Peyer's patch (tissue), 4 donors: ENCODE measurements at places on chromosomes 1 and 21.

DNA sequence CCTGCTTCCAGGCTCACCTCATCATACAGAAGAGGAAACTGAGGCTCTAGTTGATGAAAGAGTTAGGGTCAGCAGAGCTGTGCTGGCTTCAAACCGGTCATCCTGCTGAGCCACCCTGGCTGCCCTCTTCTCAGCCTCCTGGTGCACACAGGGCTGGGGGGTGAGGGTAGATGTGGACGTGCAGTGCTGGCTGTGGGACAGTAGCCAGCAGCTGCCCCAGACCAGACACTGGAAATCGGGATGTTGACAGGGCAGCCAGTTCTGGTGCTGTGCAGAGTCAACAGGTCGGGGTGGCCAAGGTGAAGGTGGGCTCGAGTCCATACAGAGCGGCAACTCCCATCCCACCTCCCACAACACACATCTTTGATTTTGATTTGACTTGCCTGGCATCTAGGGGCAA lies 1.5 kb upstream of the CLCNKA start:
- H3K36me3 ChIP-seq = no peaks in the 10 kb centered on the region
- H3K27me3 ChIP-seq = no peaks in the 10 kb centered on the region
- H3K27ac ChIP-seq = no peak overlapping the region
- DNase-seq = no peak
- no peak overlapping the region for H3K4me3 ChIP-seq
- no peaks in the 10 kb centered on the region for H3K4me1 ChIP-seq

DNA sequence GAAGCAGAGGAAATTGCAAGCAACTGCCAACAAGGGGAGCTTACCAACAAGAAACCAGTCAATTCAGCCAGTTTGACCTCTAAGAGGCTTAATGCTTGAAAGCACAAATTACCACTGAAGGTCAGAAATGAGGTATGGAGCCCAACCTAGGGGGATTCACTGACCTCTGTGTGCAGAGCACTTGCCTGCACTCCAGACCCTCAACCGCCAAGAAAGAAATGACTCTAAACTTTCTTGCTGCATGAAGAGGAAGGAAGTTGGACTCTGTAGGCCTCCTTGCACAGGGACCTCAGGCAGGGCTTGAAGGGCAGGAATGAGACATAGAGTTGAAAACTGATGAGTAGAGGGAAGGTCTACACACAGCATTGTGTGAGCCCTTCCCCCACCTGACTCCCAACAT lies 10.0 kb downstream of the ARMH1 start:
- no peaks in the 10 kb centered on the region for H3K36me3 ChIP-seq
- no peak overlapping the region for H3K27ac ChIP-seq
- H3K4me3 ChIP-seq = no peak overlapping the region
- H3K4me1 ChIP-seq = no peaks in the 10 kb centered on the region
- H3K27me3 ChIP-seq = no peaks in the 10 kb centered on the region

DNA sequence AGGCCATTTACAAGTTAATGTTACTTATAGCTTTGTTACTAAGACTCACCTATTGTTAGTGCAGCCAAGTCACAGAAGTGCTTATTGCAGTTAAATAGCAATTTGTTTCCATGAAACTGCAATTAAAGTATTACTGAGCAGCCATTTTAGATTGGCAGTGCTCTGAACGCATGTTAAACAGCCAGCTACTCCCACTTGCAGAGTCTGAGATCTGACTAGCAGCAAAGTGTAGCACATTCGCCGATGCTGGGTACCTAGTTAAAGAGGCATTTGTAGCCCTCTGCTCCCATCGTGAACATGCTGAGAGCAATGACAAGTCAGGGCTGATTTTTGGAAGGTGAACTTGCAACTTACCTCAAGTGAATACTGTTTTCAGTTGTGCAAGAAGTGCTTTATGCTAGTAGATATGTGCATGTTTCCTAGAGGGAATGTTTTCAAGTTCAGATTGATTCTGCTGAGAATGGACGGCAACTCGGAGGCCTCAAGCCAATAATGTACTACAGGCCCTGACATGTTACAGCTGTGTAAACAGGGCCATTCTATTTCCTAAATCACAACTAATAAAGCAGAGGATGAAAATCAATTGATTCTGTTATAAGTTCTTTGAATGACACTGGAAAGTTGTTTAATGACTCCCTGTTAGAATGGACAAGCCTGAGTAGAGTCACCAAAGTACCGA lies 19.8 kb downstream of the LMO4 start:
- DNase-seq = no peak
- no peak overlapping the region for H3K27ac ChIP-seq
- H3K4me1 ChIP-seq = peaks cover 25% of the 10 kb centered on the region
- no peaks in the 10 kb centered on the region for H3K27me3 ChIP-seq
- no peak overlapping the region for H3K4me3 ChIP-seq

DNA sequence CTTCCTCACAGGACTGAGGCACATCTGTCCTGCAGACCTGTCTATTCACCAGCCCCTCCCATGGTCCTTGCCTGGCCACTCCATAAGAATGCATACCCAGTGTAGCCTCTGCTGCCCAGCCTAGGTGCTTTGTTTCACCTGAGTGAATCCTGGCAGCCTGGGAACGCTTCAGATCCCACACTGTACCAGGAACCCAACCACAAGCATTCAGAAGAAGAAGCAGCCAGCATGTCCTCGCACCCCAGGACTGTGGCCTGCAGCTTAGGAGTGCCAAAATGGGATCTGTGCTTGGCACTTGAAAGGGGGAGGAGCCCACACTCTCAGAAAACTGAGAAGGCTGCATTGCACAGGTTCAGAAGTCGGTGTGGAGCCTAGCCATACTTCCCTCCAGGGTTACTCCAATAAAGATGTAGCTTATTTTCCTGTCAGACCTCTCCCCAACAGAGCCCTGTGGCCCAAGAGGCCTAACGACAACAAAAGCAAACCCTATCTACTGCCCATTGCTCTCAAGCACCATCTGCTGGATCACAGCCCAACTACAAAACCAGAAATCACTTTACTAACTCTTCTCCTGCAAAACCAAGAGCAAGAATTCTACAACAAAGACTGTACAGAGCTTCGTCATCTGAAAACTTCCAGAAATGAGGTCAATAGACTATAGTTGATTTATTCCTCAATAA lies 923.1 kb upstream of the NEGR1 start:
- no peaks in the 10 kb centered on the region for H3K27me3 ChIP-seq
- no peak overlapping the region for H3K27ac ChIP-seq
- no peak overlapping the region for H3K4me3 ChIP-seq
- H3K4me1 ChIP-seq = no peaks in the 10 kb centered on the region

- H3K36me3 ChIP-seq = no peaks in the 10 kb centered on the region
- no peaks in the 10 kb centered on the region for H3K27me3 ChIP-seq
- no peak overlapping the region for H3K4me3 ChIP-seq
These were observed 39.8 kb upstream of the C1orf105 start for GRCh38 chr1:172380441-172381244.

DNA sequence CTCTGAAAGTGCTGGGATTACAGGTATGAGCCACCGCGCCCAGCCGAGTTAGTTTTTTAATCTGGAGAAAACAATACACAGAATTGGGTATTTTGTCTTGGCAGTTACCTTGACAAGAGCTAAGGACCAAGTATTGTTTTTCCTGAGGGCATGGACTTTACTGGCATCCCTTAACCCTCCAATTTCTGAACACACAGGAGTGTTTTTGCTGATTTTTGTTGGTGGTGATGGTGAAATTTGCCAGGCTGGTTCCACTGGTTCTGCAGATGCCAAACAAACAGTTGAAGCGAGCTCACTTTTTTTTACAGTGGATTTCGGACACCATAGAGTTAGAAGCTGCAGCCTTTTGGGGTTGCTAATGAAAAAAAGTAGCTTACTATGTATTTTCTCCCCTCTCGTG lies 37.2 kb upstream of the SH3D21 start:
- no peak for DNase-seq
- H3K4me3 ChIP-seq = no peak overlapping the region
- H3K36me3 ChIP-seq = peaks cover 26% of the 10 kb centered on the region
- no peak overlapping the region for H3K27ac ChIP-seq
- no peaks in the 10 kb centered on the region for H3K27me3 ChIP-seq

- no peak overlapping the region for H3K4me3 ChIP-seq
- H3K27ac ChIP-seq = no peak overlapping the region
- H3K36me3 ChIP-seq = peaks cover 81% of the 10 kb centered on the region
These were observed 56.8 kb upstream of the SLC30A10 start for GRCh38 chr1:219985169-219985568.

GRCh38 chr1:54371942-54372275 lies 34.3 kb downstream of the SSBP3 start:
- no peaks in the 10 kb centered on the region for H3K36me3 ChIP-seq
- H3K4me3 ChIP-seq = no peak overlapping the region
- peaks cover 10% of the 10 kb centered on the region for H3K4me1 ChIP-seq
- H3K27me3 ChIP-seq = no peaks in the 10 kb centered on the region
- H3K27ac ChIP-seq = no peak overlapping the region
